CD4-positive, alpha-beta T cell (primary cell): ENCODE measurements at places on chromosomes 6 and 20. TPM values are rescaled to one million over a fixed set of nuclear protein-coding genes. Genes with fewer than 3 reads are reported as not detected.

Gene GSS
- 24.3 TPM for total RNA-seq

Gene EEF1A2
- 1.1 TPM for total RNA-seq

Gene APOM
- total RNA-seq = 4.6 TPM

Gene RAET1L
- not detected for total RNA-seq

Gene RIPOR3
- total RNA-seq = not detected

Gene BCAS1
- total RNA-seq = 0.20 TPM

- no peak for DNase-seq
Observed at GRCh38 chr6:14460556-14460955, 343.0 kb downstream of the CD83 start.

- DNase-seq = no peak
Observed at GRCh38 chr6:77633471-77633870, 19.4 kb upstream of the MEI4 start.

DNA sequence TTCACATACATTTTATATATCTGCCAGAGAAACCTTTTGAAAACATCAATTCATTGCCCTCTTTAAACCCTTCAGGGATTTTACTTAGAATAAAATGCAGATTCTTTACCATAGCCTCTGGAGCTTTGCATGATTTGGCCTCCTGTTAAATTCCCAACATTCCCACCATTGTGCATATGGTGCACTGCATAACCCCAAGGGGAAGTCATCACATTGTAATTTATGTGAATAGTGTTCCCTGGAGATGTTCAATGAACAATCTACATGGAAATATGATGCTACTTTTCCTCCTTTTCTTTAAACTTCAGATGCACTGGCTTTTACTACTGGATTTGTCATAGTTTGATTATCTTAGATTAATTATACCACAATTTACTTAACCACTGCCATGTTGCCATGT lies 94.7 kb downstream of the PHF3 start:
- DNase-seq = no peak

DNA sequence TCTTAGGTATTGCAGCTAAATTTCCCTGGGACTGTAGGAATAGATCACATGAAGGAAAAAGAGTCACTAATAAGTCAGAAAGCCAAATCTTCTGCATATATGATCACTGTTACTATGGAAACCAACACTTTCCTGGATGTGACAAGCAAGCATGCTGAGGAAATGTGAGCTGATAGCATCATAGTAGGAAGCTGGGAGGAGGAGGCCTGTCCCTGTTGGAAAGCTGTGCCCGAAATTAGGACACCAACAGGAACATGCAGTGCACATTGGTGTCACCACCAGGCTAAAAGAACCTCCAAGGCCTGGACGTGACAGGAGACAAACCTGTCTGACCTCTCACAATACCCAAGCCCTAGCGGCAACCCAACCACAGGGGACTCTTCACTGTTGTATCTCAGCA lies 181.9 kb upstream of the PCSK2 start:
- DNase-seq = no peak

- DNase-seq = peak; percentile 72
Observed at GRCh38 chr6:2891768-2892170, 11.3 kb downstream of the SERPINB9 start.

DNA sequence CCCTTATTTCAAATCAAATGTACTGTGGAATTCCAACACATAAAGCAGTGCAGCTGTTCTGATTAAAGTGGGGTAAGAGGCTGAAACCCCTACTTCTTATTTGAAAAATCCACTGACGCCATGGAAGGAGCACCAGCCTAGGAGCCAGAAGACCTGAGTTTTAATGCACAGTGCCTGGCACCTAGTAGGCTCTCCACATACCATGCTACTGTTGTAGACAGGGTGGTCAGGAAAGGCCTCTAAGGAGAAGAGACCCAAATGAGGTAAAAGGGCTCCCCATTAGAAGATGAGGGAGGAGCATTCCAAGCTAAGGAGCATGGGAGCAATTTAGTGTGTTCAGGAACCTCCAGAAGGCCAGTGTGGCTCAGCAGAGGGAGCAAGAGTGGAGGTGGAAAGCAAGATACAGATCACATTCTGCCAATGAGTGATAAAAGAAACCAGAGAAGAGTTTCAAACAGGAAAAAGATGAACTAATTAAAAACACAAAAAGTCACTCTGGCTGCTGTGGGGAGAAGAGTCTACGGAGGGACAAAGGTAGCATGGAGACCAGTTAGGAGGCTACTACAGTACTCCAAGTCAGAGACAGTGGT lies 11.8 kb upstream of the ZNF76 start:
- DNase-seq = no peak

DNA sequence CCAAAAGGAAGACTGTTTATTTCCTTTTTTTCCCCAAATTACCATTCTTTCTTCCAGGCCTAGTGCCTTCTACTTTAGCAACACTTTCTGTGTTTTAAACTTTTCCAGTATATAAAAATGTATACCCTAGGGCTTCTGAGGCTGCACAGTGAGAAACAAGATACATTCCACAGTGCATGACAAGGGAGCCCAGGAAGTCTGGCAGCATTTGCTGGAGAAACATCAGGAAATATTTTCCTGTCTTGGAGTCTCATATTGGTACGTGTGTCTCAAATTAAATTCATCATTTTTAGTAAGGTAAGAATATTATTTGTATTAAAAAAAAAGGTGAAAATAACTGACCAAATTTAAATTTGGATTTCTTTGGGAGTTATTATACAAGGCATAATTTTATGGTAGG lies 662.6 kb downstream of the RFPL4B start:
- DNase-seq = no peak

DNA sequence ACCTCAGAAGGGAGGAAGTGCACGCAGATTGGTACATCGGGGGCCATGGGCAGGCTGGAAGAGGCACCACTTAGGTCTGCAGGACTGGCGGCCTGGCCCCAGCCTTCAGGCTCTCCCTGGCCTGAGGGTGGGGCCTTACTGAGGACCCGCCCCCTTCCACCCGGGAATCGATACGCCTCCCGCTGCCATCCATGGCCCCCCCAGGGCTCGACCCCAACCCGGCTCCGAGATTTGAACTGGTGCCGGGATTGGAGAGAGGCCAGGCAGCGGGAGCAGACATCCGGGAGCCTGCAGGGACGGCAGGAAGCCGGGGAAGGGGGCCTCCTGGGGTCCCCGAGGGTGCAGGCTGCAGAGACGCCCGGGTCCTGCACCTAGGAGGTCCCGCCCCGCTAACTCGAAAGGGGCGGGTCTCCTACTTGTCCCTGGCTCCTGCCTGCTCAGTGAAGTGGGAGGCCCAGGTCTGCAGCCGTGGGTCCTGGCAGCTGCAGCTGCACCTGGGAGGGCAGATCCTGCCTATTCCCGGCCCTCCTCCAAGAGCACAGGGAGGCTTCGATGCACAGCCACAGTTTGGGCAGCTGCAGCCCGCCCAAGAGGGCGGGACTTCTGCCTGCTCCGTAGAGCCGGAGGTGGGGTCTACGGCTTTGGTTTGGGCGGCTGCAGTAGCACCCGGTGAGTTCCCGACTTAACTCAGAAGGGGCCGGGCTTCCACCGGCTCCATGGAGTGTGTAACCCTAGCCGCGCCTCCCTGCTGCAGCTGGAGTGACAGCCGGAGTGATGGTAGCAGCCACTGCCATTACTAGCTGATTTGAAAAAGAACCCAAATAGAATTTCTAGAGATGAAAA lies 35.2 kb upstream of the TBC1D22B start:
- DNase-seq = peak; percentile 47

DNA sequence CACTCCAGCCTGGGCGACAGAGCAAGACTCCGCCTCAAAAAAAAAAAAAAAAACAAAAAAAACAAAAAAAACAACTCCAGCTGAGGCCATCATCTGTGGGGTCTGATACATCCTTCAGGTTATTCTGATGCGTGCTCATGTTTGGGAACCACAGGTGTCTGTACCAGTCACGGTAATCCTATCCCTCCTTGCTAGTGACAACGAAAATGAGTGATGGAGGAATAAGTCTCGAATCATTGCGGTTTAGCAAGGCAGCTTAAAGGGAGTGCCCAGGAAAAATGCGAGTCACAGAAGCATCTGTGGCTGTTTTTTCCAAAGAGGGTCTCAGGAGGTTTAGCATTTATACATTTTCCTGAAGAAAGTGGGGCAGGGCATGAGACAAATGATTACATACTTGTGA lies 48.8 kb downstream of the MCUR1 start:
- no peak for DNase-seq
